ENCODE measurements at places on chromosomes 16 and 17.

- DNase-seq: no peak
Measured at GRCh38 chr16:67464565-67464964, 16.4 kb downstream of the ATP6V0D1 start.

DNA sequence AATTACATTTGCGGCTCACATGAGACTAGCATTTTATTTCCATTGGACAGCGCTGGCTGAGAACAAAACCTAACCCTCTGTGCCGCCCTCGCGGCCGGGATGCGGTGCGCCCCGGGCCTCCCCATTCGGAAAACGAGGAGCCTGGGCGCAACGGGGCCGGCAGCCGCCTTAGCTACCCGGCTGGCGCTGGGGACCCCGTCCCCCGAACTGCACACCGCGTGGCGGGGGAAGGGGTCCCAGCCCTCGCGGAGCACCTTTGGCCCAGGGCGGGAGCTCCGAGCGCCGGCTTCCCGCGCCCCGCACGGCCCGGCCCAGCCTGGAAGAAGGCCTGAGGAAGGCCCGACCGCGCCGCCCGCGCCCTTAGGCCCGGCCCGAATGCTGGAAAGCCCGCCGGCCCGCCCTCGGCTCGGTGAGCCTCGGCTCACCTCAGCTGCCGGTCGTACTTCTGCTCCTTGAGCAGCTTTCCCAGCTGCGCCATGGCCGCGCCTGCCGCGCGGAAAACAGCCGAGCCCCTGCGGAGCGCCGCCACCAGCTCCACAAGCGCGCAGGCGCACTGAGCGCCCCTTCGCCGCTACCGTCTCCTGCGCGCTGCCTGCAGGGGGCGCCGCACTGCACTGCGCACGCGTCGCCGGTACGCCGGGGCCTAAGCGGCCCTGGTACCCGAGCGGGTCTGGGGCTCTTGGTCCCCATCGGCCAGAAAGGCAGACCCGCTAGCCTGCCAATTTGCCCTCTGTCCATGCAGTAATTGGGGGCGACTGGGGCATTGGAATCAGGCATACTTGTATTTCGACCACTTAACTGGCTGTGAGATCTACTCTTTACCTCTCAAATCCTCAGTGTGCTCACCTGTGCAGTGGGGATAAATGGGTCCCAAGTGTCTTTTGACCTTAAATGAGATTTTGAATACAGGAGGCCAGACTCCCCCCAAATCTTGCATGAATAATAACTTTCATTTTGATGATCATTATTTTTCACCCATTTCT is at the start of gene NAE1:
NAE1 (minus strand) TSS at position 555 of the 983 bp plus-strand sequence; CDS start at position 478, 77 bp downstream.
- no peak for DNase-seq

DNA sequence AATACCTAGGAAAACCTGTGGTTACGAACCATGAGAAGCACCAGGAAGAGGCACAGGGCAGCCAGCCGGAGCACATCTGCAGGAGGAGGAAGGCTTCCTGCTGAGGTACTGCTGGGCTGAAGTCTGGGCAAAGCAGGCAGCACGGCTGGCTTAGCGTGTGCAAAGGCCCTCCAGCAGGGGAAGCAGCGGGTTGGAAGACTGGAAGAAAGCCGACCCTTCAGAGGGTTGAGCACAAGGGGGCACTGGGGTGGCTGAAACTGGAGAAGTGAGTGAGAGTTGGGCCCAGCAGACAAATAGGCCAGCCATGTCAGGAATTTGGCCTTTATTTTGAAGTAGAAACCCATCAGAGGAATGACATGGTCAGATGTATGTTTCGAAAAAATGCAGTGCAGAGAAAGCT is 12.1 kb upstream of the HSD3B7 start:
- no peak for DNase-seq

DNA sequence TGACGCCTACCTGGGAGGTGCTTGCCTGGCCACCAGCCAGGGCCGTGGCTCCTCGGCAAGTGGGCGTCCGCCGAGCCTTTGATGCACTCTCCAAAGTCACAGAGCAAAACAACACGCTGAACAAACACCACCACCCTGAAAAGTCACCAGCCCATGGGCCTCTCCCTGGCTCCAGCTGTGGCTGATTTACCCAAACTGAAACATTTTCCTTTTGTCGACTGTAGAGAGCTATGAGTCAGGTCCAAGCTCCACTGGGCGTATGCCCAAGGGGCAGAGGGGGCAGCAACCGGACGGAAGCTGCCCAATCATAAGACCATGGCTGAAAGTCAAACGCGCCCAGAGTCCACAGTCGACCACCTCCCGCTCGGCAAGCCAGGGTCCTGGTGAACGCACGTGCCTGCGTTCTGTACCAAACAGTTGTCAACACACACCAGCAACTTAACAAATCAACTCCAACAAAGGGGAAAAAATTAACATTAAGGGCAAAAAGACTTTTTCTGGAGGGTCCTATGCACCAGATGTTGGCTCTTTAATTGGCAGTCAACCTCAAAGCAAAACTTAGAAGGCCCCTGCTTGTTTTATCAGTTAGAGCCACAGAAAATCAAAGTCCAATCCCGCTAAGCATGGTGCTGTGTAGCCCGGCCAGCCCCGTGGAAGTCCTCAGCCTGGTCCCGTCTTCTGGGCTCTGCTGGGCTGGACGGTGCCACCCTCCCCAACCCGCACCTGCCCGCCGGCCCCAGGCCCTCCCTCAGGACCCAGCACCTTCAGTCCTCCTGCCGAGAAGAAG is 47.3 kb downstream of the TBC1D16 start:
- no peak for DNase-seq

- DNase-seq: no peak
Measured at GRCh38 chr16:72752004-72752695, 295.8 kb downstream of the ZFHX3 start.
